ENCODE measurements at places on chromosomes 2 and 18.

GRCh38 chr18:40810372-40810771 is 1144.7 kb upstream of the PIK3C3 start:
- DNase-seq, result no peak

DNA sequence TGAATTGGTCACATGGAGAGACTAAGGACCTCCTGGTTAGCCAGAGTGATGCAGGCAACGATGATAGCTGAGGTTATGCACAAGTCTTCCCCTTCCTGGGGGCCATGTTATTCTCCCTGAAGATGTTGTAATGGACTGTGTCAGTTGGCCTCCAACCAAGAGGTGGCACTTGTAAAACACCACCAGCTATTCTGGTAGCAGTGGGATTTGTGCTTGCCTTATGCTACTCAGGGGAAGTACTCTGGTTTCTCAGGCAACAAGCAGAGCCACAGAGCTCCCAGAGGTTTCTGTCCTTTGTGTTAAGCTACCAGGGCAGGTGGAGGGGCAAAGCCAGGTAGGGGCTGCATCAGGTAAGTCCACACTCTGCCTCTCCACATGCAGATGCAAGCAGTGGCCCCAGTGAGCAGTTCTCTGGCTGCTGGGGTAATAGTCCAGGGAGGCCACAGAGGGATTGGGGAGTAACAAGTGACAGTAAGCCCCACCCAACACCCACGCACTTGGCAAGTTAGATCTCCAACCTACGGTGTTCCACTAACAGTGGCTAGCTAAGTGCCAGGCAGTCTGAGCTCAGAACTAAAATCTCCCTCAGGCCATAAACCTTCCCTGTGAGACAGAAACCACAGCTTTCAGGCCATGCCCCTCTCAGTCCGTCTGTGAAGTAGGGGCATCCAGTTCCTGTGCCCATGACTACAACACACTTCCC is 99.7 kb downstream of the RND3 start:
- DNase-seq, result no peak

DNA sequence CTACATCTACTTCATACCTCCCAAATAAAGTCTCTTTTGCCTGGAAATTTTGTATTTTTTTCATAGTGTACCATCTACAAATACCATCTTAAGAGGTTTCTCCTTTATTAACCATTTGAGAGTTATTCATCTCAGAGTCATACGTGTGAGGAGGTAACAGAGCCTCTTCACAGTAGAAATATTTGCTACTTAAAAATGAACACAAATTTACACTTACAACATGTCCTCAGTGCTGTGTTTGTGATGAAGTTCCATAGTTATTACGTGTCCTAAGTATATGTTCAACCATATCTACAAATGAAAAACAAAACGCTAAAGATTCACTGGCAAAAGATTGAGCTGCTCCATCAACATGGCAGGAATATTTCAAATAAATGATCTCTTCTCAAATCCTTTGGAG is 48.5 kb upstream of the HNRNPA3 start:
- no peak for DNase-seq

- DNase-seq, result no peak
These were observed 61.0 kb downstream of the PDE1A start for GRCh38 chr2:182365855-182366254.

- DNase-seq, result no peak
These were observed 85.2 kb downstream of the HS1BP3 start for GRCh38 chr2:20565623-20566236.

DNA sequence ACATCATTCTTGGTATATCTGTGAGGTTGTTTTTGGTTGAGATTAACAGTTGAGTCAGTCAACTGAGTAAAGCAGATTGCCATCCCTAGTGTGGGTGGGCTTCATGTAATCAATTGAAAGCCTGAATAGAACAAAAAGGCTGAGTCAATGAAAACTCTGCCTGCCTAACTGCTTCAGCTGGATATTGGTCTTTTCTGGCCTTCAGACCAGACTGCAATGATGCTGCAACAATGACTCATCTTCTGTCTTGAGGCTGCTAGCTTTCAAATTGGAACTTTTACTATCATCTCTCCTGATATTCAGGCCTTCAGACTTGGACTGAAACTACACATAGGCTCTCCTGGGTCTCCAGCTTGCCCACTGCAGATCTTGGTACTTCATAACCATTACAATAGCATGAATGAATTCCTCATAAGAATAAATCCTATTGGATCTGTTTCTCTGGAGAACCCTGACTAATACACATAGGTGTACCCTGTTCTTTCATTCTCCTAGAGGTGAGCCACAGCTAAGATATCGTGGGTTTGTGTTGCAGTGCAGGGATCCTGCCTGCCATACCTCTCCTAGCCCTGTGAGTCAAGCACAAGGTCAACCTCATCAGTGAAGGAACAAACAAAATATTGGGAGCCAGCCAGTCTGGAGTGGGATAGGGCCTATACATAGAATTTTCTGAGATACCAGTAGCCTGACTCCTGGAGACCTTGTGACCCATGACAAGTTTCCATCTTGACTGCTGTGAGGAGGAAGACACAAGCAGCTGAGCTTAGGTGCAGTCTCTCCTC is 473.8 kb downstream of the DCC start:
- DNase-seq, result no peak

- DNase-seq, result peak; percentile 20
These were observed 201.9 kb downstream of the CLIP4 start for GRCh38 chr2:29317077-29317517.

GRCh38 chr18:12236934-12237832 is 17.0 kb upstream of the CIDEA start:
- peak; percentile 64 for DNase-seq

- DNase-seq, result no peak
These were observed 394.1 kb upstream of the ATP5MC3 start for GRCh38 chr2:175575346-175576258.

DNA sequence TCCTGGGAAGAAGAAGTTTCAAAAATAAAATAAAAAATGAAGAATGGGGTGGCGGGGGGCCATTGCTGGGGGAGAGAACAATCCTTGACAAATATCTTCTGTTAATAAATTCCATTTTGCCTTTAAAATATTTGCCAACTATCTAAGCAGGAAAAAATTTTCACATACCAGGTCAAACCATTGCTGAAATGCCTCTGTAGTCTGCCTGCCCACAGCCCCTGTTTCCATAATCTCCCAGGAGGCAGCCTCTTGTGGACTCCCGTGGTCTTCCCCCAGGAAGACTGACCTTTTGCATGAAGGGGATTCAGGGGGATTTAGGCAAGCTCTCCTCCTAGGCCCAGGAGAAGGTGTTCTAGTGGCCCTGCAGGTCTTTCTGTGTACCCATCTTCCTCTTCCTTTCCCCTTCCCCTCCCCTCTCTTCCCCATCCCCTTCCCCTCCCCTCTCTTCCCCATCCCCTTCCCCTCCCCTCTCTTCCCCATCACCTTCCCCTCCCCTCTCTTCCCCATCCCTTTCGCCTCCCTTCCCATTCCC is 61.0 kb downstream of the RPL37A start:
- no peak for DNase-seq

- DNase-seq, result no peak
These were observed 126.2 kb downstream of the RAPGEF4 start for GRCh38 chr2:172861656-172862476.
